ENCODE measurements at places on chromosomes 16 and 17. TPM values are rescaled to one million over a fixed set of nuclear protein-coding genes. Genes with fewer than 3 reads are reported as not detected.

BAHCC1 gene
- total RNA-seq = 12.9 TPM

ITGAD gene
- total RNA-seq = not detected

TBC1D3G gene
- total RNA-seq = not detected

ZNF263 gene
- total RNA-seq = 36.2 TPM

GDPD1 gene
- 0.80 TPM for total RNA-seq

CLEC19A gene
- total RNA-seq = not detected

DOC2B gene
- 2.1 TPM for total RNA-seq

SKAP1 gene
- 0.34 TPM for total RNA-seq

RNF222 gene
- not detected for total RNA-seq

ST6GALNAC1 gene
- total RNA-seq = 0.27 TPM

GPRC5C gene
- 63.8 TPM for total RNA-seq

GRAPL gene
- not detected for total RNA-seq

CASKIN1 gene
- total RNA-seq = 0.56 TPM

CDC6 gene
- total RNA-seq = 58.6 TPM

HBM gene
- not detected for total RNA-seq

C17orf107 gene
- 0.36 TPM for total RNA-seq

SPATA32 gene
- total RNA-seq = 0.11 TPM

YPEL2 gene
- 2.8 TPM for total RNA-seq

ABCA9 gene
- not detected for total RNA-seq

STAT3 gene
- 82.6 TPM for total RNA-seq

TLCD2 gene
- 1.9 TPM for total RNA-seq

MYH2 gene
- total RNA-seq = not detected

ODAD4 gene
- total RNA-seq = 1.8 TPM

LPO gene
- not detected for total RNA-seq

KRT24 gene
- total RNA-seq = not detected

PROCA1 gene
- 1.1 TPM for total RNA-seq

EPN3 gene
- total RNA-seq = 0.28 TPM

SCGB1C2 gene
- not detected for total RNA-seq

NLE1 gene
- total RNA-seq = 37.2 TPM

G6PC1 gene
- not detected for total RNA-seq

ATP2C2 gene
- 0.25 TPM for total RNA-seq

KREMEN2 gene
- total RNA-seq = 2.3 TPM

FBXW10 gene
- 1.8 TPM for total RNA-seq

FZD2 gene
- total RNA-seq = 44.3 TPM

MYO15A gene
- 0.31 TPM for total RNA-seq

SLC5A10 gene
- total RNA-seq = 0.19 TPM

Measured in A549 treated with ZK216348 at 1 μM for 4 hours (cell line).